Activated CD8-positive, alpha-beta memory T cell treated with anti-CD3 and anti-CD28 coated beads, Interleukin-2, amount 50 U/mL, for 48 hours (primary cell): ENCODE measurements at places on chromosomes 6 and 20.

DNA sequence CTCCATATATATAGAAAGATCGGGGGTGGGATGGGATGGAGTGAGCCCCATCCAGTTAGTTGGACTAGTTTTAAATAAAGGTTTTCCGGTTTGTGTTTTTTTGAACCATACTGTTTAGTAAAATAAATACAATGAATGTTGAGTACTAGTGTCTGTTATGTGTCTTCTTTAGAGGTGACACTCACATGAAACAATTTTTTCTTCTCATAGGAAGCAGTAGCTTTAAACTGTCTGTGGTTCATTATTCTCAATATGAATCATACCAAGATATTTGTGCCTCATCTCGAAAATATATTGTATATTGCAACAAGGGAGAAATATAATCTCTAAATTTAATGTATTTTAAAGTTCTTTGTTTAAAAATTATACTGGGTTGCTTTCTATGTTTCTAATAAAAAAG lies 33.4 kb downstream of the HSF2 start:
- no peak for DNase-seq

- no peak for DNase-seq
These were observed 2.6 kb downstream of the BNIP5 start for GRCh38 chr6:36333931-36334725.

DNA sequence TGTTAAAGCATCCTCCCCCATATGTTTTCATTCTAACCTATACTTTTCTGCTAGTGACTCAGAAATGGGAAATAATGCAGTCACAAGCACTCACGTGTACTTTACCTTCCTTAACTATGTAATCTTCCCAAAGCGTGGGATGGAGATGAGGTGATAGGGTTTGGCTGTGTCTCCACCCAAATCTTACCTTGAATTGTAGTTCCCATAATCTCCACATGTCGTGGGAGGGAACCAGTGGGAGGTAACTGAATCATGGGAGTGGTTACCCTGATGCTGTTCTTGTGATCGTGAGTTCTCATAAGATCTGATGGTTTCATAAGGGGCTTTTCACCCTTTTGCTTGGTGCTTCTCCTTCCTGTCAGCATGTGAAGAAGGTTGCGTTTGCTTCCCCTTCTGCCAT lies 35.4 kb downstream of the AGPAT4 start:
- no peak for DNase-seq

DNA sequence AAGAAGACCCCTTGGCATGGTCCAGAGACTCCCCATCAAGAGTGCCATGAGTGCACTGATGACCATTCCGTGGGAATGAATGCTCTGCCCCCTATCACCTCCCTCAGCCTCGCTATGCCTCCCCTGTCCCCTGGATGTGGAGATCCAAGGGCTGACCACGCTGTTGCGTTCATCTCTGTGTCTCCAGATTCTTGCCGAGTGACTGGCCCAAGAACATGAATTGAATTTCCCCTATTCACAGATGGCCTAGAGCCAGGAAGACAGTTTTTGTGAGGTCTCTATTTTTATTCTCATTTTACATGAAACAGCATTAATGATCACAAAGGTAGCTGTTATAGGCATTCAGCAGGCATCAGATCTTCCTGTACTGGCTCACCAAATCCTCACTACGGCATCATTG lies 33.6 kb downstream of the MAFB start:
- DNase-seq, result no peak

DNA sequence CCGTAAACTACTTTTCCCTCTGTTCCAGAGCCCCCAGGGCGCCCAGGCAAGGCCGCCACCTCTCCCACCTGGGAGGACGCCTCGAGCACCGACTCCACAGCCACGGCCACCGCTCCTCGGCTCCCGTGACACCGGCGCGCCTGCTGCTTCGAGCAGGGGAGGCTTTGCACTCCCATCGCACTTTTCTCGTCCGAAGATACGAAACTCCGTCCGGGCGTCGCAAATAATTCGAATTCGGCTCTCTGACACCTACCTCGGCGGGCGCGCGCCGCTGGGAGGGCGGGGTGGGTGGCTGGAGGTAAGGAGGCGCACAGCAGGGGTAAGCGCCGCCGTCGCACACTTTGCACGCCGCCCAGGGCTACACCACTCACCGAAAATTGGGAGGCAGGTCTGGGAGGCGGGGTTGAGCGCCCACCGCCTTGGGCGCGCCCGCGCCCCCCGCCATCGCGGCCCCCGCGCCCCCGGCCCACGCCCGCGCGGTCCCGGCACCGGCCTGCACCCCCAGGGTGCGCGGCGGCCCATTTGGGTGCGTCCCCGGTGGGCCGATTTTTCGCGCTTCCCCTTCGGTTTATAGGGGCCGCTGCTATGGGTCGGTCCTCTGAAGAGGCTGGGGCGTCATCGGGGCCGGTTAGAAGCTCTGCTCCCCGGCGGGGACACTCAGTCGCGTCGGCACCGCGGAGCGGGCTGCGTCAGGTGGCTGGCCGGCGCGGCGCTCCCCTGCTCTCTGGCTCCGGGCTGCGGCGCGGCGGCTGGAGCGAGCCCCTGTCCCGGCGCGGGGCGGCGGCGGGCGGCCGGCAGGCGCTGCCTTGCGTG lies 36.2 kb downstream of the GNAS start:
- DNase-seq, result peak; percentile 86

DNA sequence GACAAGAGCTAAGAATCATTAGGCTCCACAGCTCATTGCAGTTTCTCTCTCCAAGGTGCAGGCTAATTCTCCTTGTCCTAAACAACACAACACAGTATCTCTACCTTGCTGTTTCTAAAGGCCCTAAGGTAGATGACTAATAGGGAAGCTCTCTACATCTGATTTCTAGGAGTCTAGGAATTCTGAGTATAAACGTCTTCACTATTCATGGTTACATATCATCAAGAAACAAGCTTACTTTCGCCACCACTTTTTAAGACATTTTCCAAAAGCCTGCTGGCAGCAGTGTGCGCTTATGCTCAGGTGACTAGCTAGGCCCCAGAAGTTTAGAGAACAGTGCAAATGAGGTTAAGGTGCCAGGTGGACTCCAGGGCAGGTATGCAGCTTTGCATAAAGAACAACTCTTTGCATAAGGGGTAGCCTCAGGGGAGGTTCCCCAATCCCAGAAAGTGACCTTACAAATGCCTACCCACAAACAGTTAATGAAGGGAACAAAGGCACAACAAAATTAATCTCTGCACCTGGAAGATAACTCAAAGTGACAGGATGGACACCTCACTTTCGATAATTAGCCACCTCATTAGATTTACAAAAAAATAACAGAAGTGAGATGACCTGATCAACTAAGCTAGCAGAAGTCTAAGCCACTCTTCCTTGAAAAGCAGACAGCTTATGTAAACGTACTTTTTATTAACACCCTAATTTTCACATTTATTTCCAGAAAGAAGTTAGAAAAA lies 20.1 kb downstream of the B4GALT5 start:
- no peak for DNase-seq

- no peak for DNase-seq
These were observed 447.9 kb downstream of the TFAP2B start for GRCh38 chr6:51266604-51267003.

- peak; percentile 30 for DNase-seq
These were observed 173.6 kb downstream of the ANKRD60 start for GRCh38 chr20:58054780-58055373.

GRCh38 chr6:3546121-3546520 lies 89.3 kb upstream of the SLC22A23 start:
- no peak for DNase-seq

DNA sequence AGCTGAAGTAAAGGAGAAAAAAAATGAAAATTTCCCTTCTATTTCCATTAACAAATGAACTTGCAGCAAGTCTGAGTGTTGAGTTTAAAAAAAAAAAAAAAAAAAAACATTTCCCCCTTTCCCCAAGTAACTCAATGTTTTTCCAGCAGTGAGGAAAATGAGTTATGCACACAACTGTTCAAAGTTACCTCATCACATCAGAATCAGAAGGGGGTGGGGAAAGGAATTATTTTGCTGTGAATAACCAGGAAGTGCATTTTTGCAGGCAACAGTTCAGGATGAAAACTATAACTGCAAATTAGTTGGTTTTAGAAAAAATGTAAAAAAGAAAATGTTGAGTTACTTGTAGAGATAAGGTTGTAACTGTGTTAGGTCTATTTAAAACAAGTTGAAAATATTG lies 568.9 kb upstream of the CITED2 start:
- no peak for DNase-seq

DNA sequence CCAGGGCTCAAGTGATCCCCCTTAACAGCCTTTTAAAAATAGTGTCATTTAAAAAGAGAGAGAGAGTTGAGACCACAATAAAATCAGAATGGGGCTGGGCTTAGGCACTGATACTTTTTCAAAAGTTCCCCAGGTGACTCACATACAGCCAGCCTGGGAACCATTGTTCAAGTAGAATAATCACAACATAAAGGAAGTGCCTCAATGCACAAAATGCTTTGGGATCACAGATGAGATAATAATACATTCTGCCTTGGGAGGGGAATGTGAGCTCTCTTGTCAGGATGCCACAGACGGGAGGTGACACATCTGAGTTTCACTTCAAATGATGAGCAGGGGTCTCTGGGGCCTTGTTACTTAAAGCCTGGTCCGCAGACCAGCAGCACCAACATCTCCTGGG lies 34.0 kb upstream of the GABRR1 start:
- no peak for DNase-seq

DNA sequence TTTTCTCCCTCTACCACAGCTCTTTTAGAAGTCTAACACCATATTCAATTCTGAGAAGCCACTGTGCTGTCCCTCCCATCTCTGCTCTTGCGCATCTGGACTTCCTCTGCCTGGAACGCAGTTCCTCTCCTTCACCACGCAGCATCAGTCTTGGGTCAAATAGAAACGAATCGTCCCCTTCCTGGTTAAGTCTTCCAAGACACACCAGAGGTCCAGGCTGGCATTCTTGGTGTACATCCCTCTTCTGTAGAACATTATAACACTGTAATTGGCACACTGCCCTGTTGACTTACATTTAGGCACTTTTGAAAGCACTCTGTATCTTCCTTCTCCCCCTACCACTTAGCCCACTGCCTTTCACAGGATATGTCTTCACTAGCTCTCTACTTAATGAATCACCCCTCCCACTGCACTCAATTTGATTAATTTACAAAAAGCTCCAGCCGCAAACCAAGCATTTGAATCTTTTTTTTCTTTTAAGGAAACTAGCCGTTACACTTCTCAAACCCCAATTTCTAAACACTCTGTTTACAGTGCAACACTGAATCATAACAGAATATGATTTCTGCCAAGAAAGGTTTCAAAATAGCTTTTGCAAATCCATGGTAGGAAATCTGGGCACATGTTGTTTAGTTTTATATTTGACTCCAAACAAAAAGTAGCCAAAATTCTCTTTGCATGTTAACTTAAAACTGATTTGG lies 140.8 kb upstream of the CARMIL1 start:
- DNase-seq, result peak; percentile 79

DNA sequence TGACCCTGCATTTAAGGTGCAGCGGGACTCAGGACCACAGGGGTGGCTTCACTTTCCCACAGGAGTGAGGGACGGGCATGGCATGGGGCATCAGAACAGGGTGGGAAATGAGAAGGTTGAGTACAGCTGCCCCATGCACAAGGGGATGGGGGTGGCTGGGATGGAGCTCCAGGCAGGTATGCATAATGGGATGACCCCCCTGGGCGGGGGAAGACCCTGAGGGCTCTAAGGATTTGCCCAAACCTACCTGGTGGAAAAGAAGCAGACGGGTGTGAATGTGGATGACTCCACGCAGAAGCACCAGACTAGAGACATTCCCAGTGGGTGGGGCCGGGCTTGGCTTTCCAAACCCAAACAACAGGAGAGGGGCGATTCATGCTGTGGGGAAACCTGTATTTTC lies 200.3 kb downstream of the SYNDIG1 start:
- DNase-seq, result no peak

DNA sequence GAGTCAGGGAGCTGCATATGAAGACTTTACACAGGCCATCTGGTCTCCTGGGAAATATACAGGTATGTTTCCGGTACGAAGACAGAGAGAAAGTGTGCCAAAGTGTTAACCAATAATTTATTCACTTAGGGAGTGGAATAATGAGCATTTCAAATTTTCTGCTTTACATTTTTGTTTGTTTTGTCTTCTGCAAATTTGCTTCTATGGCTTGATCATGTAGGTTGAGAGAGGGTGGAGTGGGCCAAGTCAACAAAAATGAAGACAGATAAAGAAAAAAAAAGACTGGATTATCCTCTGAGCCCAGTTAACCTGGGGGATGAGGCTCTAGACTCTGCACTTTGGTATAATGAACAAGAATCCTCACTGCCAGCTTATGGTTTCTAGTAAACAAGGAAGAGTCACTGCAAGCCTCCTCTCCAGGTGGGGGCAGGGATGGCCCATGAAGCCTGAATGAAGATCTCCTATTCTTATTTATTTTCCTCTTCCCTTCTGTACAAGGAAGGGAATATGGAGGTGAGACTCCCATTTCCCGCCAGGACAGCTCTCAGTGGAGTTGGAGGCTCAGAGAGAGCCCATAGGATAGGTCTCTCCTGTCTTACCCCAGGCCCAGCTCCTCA lies 37.7 kb downstream of the KCNK17 start:
- DNase-seq, result no peak

- no peak for DNase-seq
These were observed 4.0 kb downstream of the PEX6 start for GRCh38 chr6:42974919-42975505.

DNA sequence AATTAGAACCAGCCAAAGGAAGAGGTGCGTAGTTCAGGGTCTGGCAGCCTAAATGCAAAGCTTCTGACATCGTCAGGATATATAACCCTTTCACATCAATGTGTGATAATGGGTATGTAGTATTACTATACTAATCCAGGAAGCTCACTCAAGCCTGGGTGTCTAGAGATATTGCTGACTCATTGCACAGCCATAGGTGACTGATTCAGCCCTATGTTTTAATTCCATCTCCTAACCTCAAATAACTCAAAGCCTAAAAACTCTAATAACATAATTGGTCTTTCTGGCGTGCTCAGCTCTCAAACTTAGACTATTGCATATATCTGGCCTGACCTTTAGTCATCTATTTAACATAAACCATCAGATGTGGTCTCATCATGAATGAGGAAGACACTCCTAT lies 658.4 kb downstream of the TBC1D32 start:
- no peak for DNase-seq

GRCh38 chr6:2155206-2155605 lies 90.2 kb downstream of the GMDS start:
- no peak for DNase-seq

GRCh38 chr6:74979065-74979766 lies 226.6 kb downstream of the COL12A1 start:
- DNase-seq, result no peak

- DNase-seq, result no peak
These were observed 8.1 kb upstream of the UBR2 start for GRCh38 chr6:42555477-42556457.

- peak; percentile 63 for DNase-seq
These were observed 497.9 kb upstream of the JARID2 start for GRCh38 chr6:14747881-14748520.

- no peak for DNase-seq
These were observed 8.3 kb upstream of the CEP85L start for GRCh38 chr6:118659513-118660217.
